C1 segment of cervical spinal cord (tissue), 14 donors: ENCODE measurements at places on chromosomes 3 and 15.
A peak's percentile ranks its signal among the peaks of the same experiment; 100 is the strongest.

DNA sequence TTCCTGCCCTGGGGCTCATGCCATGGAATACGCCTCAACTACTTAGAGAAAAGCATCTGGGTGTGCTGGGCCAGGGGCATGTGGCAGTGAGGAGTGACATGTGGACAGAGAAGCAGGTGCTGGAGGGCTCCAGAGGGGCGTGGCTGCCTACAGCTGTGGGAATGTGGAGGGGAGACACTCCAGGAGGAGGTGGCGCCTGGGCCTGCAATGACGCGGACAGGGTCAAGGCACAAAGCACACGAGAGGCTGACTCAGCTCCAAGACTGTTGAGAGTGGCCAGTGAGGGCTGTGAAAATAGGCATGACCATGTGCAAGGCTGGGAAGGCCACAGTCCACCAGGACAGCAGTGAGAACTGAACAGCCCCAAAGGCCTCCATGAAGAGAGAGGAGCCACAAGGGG, 48.5 kb downstream of the PTH1R start:
- DNase-seq, result no peak

GRCh38 chr3:49785565-49786356, 581 bp downstream of the IP6K1 start:
- no peak for DNase-seq

DNA sequence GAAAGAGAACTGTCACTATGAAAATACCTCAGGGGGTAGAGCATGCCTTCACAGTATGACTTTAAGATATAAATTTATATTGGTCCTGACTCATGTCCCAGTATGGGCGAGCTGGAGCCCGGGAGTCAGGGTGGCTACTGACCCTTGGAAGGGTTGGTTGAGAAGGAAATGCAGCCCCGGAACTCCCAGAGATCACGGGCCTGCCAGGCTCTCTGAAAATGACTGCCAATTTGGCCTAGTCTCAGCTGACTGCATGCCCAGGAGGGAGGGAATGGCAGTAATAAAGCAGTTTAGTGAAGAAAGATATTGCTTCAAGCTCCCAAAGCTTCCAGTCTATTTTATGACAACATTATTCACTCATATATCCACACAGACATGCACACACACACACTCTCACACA, 299.0 kb downstream of the NR2F2 start:
- DNase-seq, result no peak

DNA sequence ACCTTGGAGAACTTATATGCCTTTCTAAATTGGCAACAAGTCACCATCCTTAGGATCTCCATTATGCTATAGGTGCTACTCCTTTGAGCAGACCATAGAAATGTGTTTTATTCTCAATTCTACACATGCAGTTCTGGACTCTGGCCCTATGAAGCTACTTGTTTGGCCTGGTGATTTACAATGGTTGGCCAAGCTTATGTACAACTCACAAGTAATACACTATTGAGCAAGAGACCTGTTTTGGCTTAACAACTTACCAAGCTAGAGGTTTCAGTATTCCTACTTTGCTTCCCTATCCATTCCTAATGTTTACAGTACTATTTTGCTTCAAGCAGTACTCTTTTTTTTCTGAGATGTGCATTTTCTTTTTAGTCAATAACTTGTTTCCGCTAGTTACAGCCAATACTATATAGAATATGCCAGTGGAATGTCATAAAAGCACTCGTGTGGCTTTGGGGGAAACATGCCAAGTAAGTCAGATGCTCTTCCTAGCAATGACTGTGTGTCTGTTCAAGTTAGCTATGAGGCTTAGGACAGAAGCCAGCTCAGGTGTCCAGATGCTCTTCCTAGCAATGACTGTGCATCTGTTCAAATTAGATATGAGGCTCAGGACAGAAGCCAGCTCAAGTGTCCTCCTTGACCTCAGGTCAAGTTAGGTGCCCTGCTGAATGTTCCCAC, 174.9 kb upstream of the SEMA6D start:
- no peak for DNase-seq

DNA sequence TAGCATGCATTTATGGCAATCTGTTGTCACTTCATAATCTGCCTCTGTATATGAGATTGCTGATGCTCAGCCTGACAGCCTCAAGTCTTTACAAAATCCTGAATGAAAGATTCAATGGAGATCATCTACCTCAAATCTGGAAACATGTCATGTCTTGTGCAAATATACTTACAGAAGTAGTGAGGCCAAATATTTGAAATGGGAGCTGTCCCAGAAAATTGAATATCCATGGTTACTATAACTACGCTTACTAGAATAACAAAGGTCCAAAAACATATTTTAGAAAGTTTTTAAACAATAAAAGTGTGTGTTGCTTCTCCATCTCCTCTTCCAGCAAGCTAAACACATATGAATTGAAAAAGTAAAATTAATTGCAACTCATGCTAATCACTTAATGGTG, 133.2 kb upstream of the DPH6 start:
- no peak for DNase-seq

GRCh38 chr3:63896332-63897030, 15.7 kb downstream of the SCAANT1 start:
- DNase-seq, result no peak

- no peak for DNase-seq
Measured at GRCh38 chr3:72728958-72729467, 119.2 kb downstream of the SHQ1 start.

DNA sequence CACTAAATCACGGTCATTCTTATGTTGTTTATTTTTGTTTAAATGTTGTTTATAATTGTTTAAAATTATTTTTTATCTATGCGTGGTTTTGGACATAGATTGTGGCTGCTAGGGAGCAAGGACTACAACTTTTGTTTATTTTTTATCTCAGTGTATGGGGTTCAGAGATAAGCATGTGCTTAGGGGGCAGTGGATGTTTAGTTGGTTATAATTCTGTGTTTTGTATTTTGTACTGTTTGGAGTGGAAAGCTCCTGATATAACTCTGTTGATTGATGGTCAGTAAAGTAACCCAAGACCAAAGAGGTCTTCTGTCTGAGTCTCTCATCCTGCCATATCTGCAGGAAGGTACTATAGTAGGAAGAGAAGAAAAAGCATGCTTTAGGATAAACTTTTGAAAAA, 36.5 kb upstream of the NPHP3 start:
- no peak for DNase-seq

DNA sequence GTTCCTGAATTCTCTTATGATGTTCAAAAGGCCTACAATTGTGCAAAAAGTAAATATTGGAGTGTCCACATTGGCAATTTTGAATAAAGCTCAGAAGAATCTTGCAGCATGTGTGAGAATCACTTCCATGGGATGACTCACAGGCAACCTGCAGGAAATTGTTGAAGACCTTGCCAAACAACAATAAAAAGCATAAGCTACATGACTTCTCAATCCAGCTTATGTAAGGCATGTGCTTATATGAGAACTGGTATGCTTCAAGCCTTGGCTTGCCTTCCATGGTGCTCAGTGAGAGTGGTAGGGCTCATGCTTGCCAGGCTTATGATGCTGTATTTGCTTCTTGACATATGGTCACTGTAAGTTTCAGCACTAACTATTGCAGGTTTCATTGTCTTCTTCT, 18.4 kb upstream of the BCHE start:
- no peak for DNase-seq

DNA sequence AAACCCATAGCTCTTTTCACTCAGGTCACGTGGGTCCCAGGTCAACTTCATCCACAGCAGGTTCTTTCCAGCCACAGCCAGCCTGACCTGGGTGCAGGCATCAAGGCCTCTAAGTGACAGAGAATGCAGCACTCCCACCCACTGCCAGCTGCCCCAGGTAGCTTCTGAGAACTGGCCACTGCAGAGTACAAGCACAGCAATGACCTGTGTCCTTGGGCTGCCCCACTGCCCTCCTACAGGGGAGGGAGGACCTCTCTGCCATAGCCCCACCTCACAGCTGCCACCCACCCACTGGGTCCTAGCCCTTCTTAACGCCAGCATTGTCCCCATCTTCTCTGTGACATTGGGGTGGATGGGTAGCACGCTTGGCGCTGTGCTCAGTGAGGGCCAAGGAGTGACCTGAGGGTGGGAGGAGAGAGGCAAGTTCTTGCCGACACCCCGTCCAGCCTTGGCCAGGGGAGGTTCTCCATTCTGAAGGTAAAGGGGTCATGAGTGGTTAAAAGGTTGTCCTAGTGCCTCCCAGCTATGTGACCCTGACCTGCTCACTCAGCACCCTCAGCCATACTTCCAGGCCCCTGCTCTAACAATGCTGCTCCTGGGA, 12.4 kb downstream of the CISH start:
- no peak for DNase-seq

DNA sequence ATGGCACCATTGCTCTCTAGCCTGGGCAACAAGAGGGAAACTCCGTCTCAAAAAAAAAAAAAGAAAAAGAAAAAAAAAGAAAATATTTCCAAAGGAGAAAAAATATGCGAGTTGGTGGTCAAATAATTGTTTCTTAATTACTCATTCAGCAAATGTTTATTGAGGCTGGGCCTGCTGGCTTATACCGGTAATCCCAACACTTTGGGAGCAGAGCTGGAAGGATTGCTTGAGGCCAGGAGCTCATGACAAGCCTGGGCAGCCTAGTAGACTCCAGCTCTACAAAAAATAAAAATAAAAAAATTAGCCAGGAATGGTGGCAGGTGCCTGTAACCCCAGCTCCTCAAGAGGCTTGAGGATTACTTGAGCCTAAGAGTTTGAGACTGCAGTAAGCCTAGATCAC, 4.1 kb downstream of the KNL1 start:
- DNase-seq, result no peak

GRCh38 chr15:101444807-101445508, 44.5 kb downstream of the PCSK6 start:
- DNase-seq, result no peak

DNA sequence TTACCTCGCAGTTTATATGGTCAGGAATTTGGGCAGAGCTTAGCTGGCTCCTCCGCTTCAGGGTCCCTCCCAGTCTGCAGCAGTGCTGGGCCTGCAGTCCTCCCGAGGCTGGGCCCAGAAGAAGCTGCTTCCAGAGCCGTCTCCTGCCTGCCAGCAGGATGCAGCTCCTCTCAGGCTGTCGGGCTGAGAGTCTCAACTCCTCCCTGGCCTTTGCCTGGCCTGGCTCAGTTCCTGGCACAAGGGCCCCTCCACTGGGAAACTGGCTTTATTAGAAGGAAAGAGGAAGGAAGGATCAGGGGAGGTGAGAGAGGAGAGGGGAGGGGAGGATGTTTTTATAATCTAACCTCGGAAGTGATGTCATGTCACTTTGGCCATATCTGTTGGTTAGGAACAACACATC, 72.8 kb downstream of the GABRG3 start:
- DNase-seq, result no peak

DNA sequence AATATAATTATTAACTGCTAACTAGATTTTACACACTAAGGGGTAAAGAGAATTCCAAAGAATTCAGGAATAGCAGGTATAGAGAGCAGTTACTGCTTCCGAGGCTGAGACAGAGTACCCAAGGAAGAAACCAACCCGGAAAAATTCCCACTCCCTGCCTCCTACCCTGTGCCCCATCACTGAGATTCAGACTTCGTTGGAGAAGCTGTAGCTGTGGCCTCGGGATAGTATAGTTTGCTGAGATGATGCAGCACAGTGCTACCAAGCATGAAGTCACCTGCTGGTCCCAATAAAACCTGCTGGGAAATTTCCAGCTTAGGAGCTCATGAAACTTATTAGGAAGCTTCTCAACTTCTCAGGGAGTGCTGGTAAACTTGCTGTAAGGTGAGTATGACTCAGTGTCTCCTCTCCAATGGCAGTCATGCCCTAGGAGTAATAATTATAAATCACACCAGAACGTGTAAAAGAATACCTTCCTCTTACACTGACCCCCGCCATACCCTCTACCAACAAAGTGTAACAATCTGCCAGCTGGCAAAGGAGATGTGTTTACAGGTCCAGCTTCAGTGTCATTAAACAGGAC, 215.2 kb upstream of the ROBO2 start:
- no peak for DNase-seq

DNA sequence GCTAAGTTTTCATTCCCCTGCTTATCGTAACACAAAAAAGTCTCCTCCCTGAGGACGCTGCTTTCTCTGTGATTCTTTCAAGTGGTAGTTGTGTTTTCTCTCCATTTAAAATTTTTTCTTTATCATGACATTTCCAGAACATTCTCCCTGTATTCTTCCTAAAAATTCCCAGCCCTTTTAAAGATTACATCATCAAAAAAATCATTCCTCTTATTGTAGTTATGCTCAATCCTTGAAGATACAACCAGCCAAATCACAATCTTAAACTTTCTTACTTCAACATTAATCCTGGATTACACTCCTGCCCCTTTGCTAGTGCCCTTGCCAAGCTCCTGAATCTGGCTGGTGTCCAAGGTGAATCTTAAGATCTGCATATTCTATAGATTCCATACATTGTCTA, 163.7 kb upstream of the CBLB start:
- DNase-seq, result no peak

DNA sequence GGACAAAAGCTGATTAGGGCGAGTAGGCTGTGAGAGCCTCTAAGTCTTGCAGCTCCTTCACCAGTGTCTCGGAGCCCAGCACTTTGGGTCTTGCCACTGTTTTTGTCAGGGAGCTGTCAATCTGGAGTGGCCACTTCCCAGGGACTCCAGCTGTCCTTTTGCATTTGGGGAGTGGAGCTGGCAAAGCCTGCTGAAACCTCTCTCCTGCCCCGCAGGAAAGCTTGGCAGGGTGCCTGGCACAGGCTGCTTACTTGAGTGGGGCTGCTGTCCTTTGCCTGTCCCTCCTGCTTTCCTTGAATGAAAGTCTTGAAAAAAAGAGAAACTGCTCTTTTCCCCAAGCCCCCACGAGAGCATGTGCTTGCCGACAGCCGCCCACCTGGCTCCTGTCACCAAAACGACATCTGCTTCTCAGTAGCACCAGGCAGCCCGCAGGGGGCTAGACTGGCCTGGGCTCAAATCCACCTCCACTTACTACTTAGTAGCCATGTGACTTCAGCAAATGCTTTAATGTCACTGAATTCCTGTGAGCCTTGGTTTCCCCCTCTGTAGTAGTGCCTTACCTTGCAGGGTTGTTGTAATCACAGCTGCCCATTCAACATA, 13.7 kb downstream of the USP13 start:
- peak; percentile 24 for DNase-seq

DNA sequence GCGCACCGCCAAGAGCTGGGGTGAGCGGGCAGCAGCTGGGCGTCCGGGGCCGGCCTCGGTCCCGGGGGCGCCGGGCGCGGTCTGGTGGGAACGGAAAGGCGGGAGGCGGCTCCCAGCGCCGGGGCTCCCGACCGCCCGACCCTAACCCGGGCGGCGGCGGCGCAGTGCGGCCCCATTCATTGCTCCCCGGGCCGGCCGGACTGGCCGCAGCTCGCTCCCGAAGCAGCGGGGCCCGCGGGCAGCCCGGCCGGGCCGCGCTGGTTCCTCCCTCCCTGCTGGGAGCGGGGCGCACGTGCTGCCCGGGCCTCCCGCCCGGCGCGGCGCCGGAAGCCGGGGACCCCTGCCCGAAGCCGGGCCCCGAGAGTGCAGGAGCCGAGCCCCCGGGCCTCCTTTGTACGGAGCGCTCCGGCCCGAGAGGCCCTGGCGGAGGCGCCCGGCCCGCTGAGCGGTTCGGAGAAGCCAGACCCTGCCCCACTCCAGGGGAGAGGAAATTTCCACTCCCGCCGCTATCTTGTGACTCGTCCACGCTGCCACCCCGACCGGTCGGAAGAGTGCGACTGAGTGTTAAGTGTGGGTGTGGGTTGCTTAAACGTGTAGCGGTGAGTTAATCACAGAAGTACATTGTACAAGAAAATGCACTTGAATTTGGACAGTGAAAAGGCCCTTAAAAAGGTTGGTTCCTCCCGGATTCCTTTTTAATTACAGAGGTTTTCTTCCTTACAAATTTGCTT, 613 bp downstream of the ATP1B3 start:
- DNase-seq, result peak; percentile 55
